AG09309 (cell line): ENCODE measurements at places on chromosomes 2 and 18.
A peak's percentile ranks its signal among the peaks of the same experiment; 100 is the strongest.

DNA sequence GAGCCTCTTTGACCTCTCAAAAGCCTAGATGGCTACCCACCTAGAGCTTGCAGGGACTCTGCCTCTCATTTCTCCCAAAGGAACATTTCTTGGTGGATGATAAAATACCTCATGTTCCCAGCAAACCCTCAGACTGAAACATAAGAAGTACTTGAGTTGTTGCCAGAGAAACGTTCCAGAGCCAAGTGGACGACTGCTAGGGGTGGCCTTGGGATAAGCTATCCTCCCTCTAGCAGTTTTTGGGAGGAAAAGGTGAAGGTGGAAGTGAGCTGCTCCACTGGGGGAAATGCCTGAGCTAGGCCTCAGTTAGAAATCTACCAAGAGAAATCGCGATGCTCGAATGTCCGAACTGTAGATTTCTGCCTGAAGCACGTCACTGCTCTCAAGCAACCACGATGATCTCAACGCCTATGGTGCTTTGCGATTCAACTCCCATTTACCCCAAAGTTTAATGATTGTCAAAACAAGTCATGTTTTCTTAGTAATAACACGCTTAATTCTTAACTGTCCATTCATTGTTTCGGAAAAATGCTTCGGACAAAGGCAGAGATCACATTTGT, 91.5 kb downstream of the CCBE1 start:
- no peak for DNase-seq

DNA sequence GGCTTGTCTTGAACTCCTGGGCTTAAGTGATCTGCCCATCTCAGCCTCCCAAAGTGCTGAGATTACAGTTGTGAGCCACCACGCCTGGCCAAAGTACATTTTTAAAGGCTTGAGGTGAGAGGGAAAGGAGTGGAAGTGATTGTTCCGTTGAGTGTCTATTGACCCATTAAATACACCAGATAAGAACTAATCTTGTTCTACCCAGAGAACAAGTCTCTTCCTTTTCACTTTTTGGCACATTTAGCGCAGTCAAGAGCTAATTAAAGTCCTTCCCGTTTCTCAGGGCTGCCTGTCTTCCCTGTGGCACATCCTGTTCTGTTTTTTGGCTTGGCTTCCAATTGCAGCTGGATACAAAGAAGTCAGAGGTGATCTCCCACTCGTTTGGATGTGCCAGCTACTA, 172.3 kb downstream of the ALPK2 start:
- no peak for DNase-seq

- DNase-seq: no peak
Observed at GRCh38 chr2:2566396-2567323, 235.6 kb upstream of the MYT1L start.

GRCh38 chr2:234846599-234847363, 105.0 kb upstream of the SH3BP4 start:
- no peak for DNase-seq

- DNase-seq: no peak
Observed at GRCh38 chr2:127392133-127392827, 4.5 kb upstream of the MAP3K2 start.

DNA sequence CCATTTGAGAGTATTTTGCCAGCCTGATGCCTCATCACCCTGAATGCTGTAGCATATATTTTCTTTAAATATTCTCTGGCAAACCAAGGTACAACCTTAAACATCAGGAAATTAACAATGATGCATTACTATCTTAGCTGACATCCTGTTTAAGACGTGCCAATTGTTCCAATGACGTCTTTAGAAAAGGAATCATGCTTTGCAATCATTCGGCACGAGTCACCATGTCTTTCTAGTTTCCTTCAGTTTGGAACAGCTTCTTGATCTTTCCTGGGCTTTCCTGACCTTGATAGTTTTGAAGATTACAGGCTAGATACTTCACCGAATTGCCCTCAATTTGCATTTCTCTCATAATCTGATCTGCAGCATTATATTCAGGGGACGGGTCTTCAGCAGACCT, 88.2 kb upstream of the GLI2 start:
- peak; percentile 16 for DNase-seq

DNA sequence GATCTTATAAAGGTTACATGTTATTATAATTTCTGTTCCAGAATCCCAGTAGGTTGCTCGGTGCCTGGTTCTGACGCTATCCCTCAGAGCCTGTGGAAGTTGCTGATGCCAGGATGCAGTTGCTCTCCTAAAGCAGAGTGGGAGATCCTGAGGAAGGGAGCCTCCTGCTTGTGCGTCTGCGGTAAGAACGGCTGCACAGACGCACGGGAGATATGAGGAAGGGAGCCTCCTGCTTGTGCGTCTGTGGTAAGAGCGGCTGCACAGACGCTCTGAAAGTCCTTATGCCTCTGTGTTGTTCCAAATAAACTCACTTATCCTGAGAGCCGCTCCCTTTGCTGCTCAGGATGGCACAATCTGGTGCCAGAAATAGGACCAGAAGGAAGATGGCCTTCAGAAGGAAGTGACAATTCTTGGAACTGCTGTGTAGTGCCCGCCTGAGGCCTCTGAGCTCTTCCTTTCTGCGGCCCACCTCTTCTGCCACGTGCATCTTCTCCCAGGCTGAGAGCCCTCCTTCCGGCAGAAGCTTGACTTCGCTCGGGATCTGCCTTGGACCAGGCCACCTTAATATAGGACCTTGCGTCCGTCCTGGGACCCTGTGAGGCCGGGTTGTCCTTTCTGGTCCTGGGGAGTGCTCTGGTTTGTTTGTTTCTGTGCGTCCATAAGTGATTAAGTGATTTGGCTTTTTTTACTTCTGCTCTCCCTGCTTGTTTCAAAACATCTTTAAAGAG, 89.5 kb downstream of the RTP5 start:
- no peak for DNase-seq

GRCh38 chr18:48514786-48515185, 24.0 kb upstream of the CTIF start:
- DNase-seq: no peak
